ENCODE measurements at places on chromosomes 1 and 21. TPM values are rescaled to one million over a fixed set of nuclear protein-coding genes. Genes with fewer than 3 reads are reported as not detected.

The HYI gene
- total RNA-seq: 43.4 TPM

The OR10X1 gene
- not detected for total RNA-seq

The MYOG gene
- not detected for total RNA-seq

The PRAMEF6 gene
- not detected for total RNA-seq

The WDR47 gene
- 20.1 TPM for total RNA-seq

The CYYR1 gene
- total RNA-seq: 81.9 TPM

The OR2T29 gene
- total RNA-seq: 0.25 TPM

The SPRR5 gene
- total RNA-seq: not detected

The WDR77 gene
- 34.9 TPM for total RNA-seq

The F13B gene
- not detected for total RNA-seq

The MROH9 gene
- total RNA-seq: not detected

The BNIPL gene
- total RNA-seq: 0.33 TPM

The LCE3D gene
- total RNA-seq: not detected

The KRTAP10-8 gene
- total RNA-seq: not detected

- DNase-seq: no peak
Measured at GRCh38 chr21:41715649-41716281, 51.1 kb downstream of the RIPK4 start.

- no peak for DNase-seq
Measured at GRCh38 chr1:87400813-87401212, 72.1 kb downstream of the LMO4 start.

- DNase-seq: no peak
Measured at GRCh38 chr1:158121604-158122254, 59.0 kb upstream of the CD1D start.

GRCh38 chr1:84698151-84699110, 8.2 kb upstream of the SSX2IP start:
- DNase-seq: no peak

GRCh38 chr1:226082959-226083301, 20.4 kb downstream of the H3-3A start:
- DNase-seq: peak; percentile 91

GRCh38 chr1:6991266-6991665, 206.0 kb downstream of the CAMTA1 start:
- no peak for DNase-seq

GRCh38 chr1:27865821-27866220, 6.5 kb upstream of the THEMIS2 start:
- peak; percentile 35 for DNase-seq

- no peak for DNase-seq
Measured at GRCh38 chr1:168480997-168481396, 62.8 kb downstream of the XCL2 start.

- no peak for DNase-seq
Measured at GRCh38 chr1:59188413-59189213, 108.3 kb upstream of the FGGY start.

GRCh38 chr1:168949672-168950071, 156.8 kb upstream of the ATP1B1 start:
- DNase-seq: no peak

- DNase-seq: peak; percentile 84
Measured at GRCh38 chr21:45294509-45295291, 7.0 kb upstream of the POFUT2 start.

DNA sequence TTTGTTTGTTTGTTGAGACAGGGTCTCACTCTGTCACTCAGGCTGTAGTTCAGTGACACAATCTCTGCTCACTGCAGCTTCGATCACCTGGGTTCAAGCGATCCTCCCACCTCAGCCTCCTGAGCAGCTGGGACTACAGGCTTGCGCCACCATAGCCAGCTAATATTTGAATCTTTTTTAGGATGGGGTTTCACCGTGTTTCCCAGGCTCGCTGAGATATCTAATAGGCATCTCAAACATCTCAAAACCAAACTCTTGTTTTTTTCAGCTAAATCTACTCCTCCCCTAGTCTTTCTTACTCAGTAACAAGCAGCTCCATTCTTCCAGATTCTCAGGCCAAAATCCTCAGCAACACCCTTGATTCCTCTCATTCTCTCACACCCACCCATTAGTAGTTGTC, 22.0 kb upstream of the SRRM1 start:
- no peak for DNase-seq

GRCh38 chr1:210477328-210477924, 148.7 kb downstream of the HHAT start:
- no peak for DNase-seq

- DNase-seq: no peak
Measured at GRCh38 chr21:24844671-24845070, 762.6 kb downstream of the MRPL39 start.

GRCh38 chr21:44301961-44302406, 2.1 kb downstream of the PFKL start:
- DNase-seq: no peak

DNA sequence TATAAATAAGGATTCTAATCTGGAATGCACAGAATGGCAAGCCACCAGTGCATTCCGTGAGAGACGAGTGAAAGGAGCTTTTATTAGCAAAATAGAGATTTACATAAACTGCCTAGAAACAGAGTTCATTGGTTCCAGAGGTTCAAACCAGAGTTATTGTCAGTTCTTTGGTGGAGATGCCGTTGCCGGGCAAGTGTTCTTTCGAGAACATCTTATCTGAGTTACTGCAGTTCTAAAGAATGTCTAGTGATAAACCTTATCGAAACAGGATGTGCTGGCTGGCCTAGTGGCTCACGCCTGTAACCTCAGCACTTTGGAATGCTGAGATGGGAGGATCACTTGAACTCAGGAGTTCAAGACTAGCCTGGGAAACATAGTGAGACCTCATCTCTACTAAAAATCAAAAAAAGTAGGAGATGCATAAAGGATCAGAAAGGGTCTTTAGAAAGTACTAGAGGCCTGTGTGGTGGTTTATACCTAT, 19.9 kb upstream of the EVI5 start:
- DNase-seq: no peak

GRCh38 chr1:22250724-22251123, 107.8 kb upstream of the WNT4 start:
- DNase-seq: no peak

DNA sequence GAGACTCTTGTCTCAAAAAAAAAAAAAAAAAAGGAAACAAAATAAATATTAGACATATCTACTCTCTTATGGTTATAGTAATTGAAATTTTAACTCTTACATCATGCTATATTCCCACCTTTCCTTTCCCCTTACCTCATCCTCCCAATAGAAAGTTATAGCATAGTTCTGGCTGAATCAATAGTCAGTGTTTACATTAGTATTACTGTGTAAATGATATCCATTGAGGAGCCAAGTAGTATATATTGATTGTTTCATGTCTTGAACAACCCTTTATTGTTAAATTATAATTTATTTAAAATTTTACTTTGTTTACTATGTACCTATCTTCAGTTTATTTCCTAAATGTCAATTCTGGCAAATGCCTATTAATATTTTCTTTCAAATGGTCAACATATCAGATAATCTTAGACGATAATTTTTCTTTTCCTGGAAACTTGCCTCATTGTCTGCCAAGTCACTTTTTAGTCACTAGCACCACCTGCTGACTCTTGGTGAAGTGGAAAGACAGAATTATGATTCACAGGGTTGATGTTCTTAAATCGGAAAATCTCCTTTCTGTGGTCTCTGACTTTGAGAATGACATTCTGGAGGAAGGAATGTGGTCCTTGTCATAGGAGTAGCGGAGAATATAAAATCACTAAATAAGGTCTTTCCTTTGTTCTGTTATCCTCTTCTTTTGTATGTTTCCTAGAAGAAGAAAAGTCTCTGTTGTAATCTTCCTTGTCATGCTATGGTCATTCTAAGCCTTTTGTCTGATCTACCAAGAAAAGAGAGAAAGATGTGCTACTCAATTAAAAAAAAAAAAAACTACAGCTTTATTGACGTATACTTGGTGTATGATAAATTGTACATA, 8.6 kb downstream of the HJV start:
- no peak for DNase-seq

DNA sequence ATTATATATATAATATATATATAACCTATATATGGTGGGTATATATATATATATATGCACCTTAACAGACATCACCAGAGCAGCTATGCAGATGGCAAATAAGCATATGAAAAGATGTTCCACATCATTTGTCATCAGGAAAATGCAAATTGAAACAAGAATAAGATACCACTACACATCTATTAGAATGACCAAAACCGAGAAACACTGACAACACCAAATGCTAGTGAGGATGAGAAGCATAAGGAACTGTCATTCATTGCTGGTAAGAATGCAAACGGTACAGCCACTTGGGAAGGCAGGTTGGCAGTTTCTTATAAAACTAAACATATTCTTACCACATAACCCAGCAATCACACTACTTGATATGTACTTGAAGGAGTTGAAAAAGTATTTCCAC, 219.8 kb upstream of the PRMT6 start:
- DNase-seq: no peak

DNA sequence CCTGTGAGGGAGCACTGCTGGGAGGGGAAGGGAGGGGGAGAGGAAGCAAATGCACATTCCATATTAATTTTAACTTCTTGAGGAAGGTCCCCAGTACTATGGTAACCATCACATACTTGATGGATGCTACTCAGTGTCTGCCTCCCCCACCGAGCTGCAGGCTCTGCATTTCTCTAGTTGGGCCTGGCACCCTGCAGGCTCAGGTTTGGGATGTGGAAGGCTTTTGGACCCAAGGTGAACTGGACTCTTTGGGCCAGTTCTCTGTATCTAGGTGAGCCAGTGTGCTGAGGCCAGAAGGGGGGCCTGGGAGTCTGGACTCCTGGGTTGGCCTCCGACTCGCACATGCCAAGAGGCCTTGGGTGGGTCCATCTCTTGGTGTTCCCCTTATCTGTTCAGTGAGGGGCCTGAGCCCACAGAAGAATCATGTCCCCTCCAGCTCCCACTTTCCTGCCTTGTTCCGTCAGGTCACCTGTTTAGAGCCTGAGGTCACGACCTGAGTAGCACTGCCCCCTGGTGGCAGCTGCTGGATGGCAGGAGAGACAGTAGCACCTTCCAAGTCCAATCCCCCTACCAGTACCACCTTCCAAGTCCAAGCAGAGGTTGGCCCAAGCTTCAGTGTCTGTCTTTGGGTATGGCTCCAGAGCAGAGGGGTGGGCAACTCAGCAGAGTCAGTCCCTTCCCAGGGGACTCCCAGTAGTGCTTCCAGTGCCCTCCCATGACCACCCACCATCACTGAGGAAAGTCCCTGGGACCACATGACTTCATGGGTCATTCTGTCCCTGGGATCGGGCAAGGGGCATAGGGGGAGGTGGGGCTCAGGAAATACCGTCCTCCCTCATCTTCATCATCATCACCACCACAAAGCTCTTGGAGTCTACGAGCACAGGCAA, 241.8 kb downstream of the TRABD2B start:
- peak; percentile 76 for DNase-seq
